ENCODE measurements at places on chromosomes 3 and 15.

DNA sequence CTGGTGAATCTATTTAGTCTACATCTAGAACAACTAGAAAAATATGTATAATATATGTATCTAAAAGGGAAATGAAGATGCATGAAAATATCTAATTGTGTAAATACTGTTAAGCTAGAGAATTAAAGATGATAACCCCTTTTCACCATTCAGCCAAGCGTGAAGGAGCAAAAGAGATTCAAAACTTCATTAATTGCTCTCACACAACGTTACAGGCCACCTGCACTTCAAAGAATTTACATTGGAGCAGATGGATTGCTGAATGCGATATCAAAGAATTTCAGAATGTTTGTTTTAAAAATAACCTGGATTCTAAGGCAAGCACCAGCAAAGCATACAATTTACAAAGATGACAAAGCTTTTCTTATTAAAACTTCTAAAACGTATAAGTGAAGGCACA, 243.2 kb downstream of the ROBO2 start:
- no peak for DNase-seq

- DNase-seq: no peak
Measured at GRCh38 chr3:173988909-173989308, 591.4 kb downstream of the NLGN1 start.

- no peak for DNase-seq
Measured at GRCh38 chr3:157170861-157171260, 10.9 kb upstream of the CCNL1 start.

GRCh38 chr15:41925086-41925608, 31.3 kb upstream of the SPTBN5 start:
- no peak for DNase-seq

GRCh38 chr15:57708047-57708446, 1.5 kb downstream of the POLR2M start:
- no peak for DNase-seq

Measured in thymus (tissue), 14 donors.